ENCODE measurements at places on chromosomes 7 and 10.
A peak's percentile ranks its signal among the peaks of the same experiment; 100 is the strongest.

DNA sequence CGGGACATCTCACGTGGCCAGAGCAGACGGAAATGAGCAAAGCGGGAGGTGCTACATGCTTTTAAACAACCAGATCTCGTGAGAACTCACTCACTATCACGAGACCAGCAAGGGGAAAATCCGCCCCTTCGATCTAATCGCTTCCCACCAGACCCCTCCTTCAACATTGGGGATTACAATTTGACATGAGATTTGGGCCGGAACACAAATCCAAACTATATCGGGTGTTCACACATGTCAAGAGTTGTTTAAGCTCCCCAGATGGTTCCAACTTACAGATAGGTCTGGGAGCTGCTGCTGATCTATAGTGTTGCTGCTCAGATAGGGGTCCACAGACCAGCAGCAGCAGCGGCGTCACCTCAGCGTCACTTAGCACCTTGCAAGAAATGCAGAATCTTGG is 194.9 kb downstream of the GPAM start:
- DNase-seq, result no peak

DNA sequence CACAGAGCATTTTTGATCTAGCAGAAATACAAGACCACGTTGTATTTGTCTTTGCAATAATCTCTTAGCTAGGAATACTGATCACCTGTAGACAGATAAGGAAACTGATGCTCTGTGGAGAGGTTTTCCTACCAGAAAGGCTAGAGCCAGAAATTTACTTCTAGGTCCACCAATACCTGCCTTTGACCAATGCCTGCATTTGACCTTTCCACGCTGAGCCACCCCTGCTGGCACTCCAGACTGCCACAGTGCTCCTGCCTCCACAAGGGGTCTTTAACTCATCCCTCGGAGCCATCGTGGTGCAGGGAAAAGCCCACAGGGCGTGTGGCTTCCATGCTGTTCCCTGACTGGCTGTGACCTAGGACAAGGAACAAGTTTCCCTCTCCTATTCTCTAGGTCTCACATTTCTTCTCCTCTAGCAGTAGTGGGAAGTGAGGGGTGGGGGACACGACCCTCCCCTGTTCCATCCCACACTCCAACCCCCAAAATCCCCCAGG is 1.5 kb upstream of the ELN start:
- no peak for DNase-seq

DNA sequence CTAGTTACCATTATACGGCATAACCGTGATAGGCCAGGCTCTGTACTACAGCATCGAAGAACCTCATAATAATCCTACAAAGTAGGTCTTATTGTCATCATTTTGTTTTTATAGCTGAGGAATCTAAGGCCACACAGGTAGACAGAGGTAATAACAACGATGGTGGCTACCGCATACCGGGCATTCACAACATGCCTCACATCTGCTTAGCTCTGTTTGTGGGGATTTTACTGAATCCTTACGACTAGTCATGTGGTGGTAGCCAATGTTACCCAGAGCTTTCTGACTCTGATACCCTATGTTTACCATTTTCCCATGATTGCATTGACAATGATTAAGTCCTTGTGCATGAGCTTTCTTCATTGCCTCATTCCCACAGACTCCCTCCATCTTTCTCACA is 269.4 kb downstream of the TCF7L2 start:
- no peak for DNase-seq

DNA sequence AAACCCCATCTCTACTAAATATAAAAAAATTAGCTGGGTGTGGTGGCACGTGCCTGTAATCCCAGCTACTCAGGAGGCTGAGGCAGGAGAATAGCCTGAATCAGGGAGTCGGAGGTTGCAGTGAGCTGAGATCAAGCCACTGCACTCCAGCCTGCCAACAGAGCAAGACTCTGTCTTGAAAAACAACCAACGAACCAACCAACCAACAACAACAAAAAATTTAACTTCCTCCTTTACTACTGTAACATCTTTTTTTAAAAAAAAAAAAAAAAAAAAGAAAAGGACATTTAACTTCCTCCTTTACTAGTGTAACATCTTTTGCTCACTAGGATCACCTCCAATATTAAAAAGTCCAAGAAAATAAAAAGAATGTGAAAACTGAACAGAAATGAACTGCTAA is 92.3 kb upstream of the TMEM168 start:
- DNase-seq, result no peak

DNA sequence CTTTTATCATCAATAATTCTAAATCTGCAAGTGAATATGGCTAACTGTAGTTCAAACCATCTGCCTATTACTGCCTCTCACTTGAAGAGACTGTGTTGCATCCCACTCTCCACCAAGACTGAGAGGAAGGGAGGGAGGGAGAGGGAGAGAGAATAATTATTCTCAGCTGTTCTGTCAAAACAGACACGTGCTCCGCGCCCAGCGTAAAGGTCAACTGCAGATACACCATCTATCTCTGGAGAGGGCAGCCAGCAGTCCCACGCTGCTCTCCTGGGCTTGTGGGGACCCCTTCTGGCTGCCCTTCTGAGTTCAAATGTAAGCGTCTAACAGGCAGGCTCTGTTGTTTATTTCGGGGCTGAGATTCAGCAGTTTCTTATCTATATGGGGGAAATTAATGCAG is 625.5 kb upstream of the GALNT17 start:
- no peak for DNase-seq

- DNase-seq, result no peak
These were observed 65.4 kb upstream of the LRRTM3 start for GRCh38 chr10:66860376-66860945.

DNA sequence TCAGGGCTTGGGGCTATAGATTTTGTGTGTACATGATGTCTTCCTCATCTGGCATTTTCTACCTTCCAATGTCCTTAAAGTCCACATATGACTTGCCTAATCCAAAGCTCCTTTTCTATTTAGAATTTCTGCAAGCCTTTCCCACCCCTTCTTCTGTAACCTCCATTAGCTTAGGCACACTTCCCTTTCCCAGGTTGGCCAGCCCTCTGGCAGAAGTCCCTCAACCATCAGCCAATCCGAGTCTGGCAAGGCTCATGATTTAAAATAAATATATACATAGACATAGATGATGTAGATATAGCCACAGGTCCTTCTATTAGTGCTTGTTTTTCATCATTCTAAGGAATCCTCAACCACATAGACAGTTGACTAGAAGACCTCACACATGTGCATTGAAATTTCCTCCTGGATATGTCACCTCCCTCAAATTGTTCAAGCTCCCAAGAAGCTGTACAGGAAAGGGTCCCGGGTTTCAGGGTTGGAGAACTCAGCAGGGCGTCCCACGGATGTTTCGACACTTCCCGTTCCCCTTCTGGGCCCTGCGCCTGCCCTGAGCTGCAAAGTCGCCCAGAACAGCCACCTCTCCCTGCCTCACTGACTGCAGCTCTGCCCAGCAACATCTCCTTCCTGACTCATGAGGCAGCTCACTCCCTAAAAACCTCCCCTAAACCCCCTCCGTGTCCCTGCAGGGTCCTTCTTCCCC is 20.4 kb upstream of the PIK3AP1 start:
- DNase-seq, result no peak

GRCh38 chr10:132596742-132597279 is 59.2 kb downstream of the INPP5A start:
- no peak for DNase-seq

GRCh38 chr7:44057849-44058758 is 7.3 kb downstream of the PGAM2 start:
- DNase-seq, result no peak

DNA sequence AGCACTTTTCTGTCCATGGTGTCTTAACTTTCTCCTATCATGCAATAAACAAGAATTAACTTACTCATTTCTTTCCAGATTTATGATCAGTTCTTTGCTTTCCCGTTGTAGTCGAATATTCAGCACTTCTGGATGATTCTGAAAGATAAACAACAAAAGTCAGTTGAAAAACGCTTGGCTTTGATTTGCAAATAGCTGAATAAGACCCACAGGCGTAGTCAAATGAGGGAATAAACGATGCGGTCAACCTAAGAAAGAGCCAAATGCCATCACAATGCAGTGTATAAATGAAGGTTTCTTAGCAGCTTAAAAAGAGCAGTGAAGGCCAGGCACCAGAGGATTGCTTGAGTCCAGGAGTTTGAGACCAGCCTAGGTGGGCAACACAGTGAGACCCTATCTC is 109.4 kb downstream of the ADAM12 start:
- DNase-seq, result no peak

- DNase-seq, result no peak
These were observed 93.5 kb downstream of the AKAP9 start for GRCh38 chr7:92034116-92034515.

- DNase-seq, result no peak
These were observed 103.7 kb downstream of the DNAJB6 start for GRCh38 chr7:157440346-157441022.

DNA sequence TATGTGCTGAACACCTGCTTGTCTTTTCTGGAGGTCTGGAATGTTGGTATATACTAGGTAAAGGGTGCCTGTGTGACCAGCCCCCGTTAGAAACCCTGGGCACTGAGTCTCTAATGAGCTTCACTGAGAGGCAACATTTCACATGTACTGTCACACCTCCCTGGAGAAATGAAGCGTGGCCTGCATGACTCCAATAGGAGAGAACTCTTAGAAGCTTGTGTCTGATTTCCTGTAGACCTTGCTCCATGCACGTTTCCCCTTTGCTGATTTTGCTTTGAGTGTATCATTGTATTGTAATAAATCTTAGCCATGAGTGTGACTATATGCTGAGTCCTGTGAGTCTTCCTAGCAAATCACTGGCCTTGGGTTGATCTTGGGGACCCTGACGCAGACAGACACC is 82.8 kb downstream of the PPP1R3C start:
- no peak for DNase-seq

DNA sequence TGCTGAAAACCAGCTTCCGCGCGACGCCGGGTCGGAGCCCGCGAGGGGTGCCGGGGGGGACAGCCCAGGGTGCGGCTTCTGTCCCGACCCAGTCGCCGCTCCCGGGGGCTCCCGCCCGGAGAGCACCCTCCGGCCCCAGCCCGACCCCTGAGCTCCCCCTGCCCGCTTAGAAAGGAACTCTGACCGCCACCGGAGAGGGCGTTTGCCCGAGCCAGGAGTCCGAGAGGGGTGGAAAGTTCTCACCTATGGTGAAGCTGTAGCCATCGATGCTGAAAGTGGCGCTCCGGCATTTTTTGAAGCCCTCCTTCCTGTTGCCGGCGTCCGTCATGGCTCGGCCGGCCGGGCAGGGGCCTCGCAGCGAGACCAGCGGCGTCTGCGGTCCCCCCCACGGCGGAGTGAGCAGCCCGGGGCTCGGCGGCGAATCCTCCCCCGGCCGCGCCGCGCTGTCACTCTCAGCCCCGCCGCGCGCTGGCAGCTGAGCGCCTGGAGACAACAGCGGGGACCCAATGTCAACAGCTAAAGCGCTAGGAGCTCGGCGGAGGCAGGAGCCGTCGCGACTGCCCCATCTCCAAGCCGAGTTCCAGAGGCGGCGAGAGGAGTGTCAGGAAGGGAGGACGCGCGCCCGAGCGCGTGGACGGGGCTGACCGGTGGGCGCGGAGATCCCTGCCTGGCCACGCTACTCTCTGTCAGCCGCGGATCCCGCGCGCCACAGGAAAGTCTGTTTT is 191.6 kb downstream of the LSM5 start:
- DNase-seq, result peak; percentile 17

DNA sequence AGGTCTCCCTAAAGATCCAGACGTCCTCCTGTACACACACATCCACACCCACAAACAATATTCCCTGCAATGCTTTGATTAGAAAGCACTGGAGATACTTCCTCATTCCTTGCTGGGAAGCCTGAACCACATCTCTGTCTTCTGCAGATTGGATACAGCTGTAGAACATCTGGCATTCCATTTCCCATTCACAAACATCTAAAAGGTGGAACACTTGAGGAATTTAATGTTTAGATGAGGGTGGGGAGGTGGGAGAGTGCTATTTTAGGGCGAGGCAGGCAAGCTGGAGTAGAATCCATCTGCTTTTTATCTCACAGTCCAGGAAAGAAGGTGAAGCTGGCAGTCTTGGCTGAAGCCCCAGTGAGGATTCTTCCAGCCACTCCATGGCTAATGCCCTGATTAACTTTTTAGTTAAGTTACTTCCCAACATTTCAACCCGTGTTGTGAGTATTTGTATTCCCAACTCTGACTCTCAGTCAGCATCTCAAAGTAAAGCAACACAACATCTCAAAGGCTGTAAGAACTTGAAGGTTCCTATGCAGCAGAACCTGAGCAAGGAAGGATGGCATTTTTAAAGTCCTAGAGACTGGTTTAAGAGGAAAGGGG is 46.1 kb downstream of the CYTH3 start:
- peak; percentile 60 for DNase-seq

- DNase-seq, result no peak
These were observed 19.5 kb upstream of the SMC3 start for GRCh38 chr10:110548002-110548401.

All from AG08396 (cell line).